ENCODE measurements at places on chromosomes 4 and X.

- no peak for DNase-seq
Measured at GRCh38 chr4:145234091-145234706, 53.8 kb upstream of the OTUD4 start.

DNA sequence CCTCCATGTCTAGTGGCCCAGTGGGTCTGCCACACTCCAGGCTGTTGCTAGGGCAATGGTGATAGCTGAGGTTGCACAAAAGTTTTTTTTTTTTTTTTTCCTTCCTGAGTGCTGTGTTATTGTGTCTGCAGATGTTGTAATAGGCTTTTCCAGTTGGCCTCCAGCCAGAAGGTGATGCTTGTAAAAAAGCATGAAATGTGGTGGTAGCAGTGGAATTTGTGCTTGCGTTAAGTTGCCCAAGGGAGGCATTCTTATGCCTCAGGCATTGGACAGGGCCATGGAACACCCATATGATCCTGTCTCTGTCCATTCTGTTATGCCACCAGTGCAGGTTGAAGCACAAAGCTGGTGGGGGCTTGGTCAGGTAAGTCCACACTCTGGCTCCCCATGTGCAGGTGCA, 660.5 kb upstream of the SPANXN1 start:
- DNase-seq, result no peak

DNA sequence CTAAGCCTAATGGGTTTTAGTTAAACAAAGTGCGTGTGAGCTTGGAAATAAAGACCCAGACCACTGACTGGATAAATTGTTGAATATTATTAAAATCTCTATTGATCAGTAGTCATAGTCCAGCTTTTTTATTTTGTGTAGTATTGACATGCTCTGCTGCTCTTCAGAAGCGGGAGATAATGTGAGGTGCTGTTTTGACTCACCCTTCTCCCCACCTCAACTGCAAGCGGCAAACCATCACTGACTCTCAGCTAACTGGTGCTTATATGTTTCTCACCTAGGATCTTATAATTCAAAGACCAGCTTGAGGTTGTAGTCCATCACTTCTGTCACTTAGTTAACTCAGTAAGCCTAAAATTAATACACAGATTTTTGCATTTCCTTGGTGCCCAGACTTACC, 72.2 kb downstream of the COMMD8 start:
- DNase-seq, result no peak

DNA sequence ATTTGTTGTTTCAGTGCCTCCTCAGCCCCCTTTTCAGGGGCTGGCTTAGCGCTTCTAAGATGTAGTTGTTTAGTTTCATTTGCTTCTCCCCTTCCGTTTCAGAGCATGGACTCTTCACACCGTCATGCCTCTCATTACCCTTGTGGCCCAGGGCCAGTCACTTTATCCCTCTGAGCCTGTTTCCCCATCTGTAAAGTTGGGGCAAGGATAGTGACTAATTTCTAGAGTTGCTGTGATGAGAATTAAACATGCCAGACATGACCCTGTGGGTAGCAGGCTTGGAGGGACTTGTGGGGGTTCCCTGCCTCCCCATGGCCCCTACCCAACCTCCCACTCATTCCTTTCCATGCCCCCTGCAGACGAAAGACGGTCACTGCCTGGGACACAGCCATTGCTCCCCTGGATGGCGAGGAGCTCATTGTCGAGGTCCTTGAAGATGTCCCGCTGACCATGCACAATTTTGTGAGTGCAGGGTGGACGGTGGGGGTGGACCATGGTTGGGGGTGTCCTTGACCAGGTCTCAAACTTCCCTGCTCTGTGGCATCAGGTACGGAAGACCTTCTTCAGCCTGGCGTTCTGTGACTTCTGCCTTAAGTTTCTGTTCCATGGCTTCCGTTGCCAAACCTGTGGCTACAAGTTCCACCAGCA, 3.6 kb downstream of the ARAF start:
- no peak for DNase-seq

GRCh38 chrX:133307094-133307493, 88.9 kb upstream of the TFDP3 start:
- DNase-seq, result no peak

- no peak for DNase-seq
Measured at GRCh38 chr4:117421706-117422105, 336.3 kb upstream of the TRAM1L1 start.

DNA sequence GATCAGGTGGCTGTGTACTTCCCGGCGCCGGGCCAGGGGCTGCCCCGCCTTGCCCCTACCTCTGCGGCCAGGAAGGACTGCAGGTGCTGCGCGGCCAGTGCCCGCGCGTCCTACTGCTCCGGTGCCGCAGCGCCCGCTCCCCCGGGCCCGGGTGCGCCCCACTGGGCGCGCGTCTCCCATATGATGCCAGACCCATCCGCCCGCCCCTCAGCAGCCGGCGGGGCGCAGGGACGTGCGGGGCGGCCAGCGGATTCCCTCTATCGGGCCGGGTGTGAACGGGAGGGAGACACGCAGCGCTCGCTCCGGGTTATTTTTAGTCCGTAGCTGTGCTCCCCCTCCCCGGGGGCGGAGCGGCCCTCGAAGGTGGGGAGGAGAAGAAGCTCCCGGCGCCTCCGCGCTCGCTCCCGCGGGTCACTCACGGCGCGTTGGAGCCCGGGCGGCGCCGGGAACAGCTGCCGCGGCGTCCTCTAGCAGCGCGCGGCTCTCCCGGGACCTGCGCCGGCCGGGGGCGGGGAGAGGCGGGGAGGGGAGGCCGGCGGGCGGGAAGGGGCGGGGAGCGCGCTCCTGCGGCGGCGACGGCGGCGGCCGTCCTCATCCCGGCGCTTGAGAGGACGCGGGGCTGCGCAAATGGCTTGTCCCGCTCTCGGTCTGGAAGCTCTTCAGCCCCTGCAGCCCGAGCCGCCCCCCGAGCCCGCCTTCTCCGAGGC, 103.6 kb downstream of the UCHL1 start:
- no peak for DNase-seq
